ENCODE measurements at places on chromosomes 4 and X.

DNA sequence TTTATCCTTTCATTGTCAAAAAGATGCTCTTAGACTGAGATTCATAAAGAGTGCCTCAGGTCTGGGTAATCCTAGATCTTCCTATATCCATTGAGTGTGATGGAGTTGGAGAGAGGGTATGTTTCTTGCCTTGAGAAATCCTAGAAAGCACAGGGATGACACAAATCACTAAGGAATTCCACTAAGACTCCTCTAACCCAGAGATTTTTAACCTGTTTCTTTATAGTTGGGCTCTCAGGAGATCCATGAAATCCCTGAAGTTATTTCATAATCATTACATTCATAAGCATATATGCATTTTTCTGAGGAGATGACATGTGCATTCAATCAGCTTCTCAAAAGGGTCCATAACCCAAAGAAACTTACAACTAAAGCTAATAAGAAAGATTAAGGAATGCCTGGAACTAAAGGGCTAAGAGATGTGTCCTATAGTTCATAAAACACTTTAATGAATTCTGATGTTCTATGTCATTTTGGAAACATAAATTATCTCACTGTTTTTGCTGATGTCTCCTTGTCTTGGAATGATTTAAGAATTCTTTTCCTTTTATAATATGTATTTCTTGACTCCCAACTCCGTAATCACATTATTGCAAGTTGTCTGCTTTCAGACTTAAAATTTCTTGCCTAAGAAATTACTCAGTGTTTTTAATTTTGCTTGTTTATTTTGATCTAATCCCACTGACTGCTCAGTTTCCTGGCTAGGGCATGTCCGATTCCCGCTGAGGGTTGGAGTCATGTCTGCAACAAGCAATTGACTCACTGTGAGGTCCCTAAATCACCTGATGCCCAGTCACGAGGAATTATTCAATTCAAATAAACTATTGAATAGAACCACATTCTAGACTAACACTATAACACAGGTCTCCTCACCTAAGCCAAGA lies 2.8 kb upstream of the AMTN start:
- DNase-seq, result no peak

DNA sequence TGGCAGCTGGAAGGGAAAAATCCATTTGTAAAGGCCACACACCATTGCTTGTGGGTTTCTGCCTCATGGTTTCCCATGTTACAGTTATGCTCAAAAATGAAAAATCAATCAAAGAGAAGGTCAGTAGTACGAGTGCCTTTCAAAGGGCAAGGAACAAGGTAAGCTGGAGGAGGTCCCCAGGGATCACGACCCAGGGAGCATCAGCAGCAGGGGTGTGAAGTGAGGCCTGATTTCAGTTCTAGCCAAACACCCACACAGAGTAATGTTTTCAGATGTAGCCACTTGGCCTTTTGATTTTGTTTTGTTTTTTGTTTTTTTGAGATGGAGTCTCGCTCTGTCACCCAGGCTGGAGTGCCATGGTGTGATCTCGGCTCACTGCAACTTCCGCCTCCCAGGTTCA lies 69.4 kb upstream of the AFAP1 start:
- DNase-seq, result no peak

DNA sequence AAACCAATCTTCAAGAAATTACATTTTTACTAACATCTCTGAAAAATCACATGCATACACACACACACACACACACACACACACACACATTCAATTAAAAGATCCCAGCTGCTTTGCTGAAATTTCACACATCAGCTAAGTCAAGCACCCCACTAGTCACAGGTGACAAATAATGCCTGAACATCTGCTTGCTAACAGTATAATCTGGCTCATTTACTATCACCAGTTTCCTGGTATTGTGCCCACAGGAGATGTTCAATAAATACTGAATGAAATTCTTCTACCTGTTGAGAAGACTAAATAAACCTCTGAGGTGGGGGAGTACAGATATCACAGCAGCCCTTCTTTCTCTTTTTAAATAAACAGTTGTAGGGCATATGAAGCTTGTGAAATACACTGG lies 994.0 kb downstream of the ARAP2 start:
- DNase-seq, result no peak

- no peak for DNase-seq
Measured at GRCh38 chr4:154231806-154232478, 259.7 kb downstream of the DCHS2 start.

DNA sequence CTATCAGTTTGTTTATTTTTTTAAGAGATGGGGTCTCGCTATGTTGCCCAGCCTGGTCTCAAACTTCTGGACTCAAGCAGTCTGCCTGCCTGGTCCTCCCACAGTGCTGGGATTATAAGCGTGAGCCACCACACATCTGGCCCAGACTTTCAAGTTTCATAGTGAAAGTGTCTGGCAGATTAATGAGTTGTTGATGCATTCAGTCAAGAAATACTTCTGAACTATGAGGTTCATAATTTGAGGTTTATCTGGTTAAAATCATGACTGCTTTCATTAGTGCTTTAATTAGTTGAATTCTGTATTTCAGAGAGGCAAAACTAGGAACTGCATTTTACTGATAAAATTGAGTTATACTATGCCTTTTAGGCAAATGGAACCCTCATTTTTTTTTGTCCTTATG lies 638.6 kb downstream of the RPA4 start:
- no peak for DNase-seq

Measured in cerebellar nuclear complex (tissue), 1 donor.